Smooth muscle cell of the coronary artery (primary cell): ENCODE measurements at places on chromosomes 12 and 14. TPM values are rescaled to one million over a fixed set of nuclear protein-coding genes. Genes with fewer than 3 reads are reported as not detected.

SLC5A8 gene
- not detected in 2 replicates for total RNA-seq

ARHGDIB gene
- total RNA-seq, result 3.9 and 78.3 TPM in 2 replicates

PPP4R4 gene
- 1.8 and 10.4 TPM in 2 replicates for total RNA-seq

FAM186B gene
- 0.12 and 0.23 TPM in 2 replicates for total RNA-seq

ZC3H10 gene
- total RNA-seq, result 4.7 and 5.7 TPM in 2 replicates
